ENCODE measurements at places on chromosomes 7 and 10.

- DNase-seq, result no peak
These were observed 688.0 kb upstream of the ZWINT start for GRCh38 chr10:57049096-57049495.

- DNase-seq, result no peak
These were observed 9.5 kb upstream of the LMTK2 start for GRCh38 chr7:98097042-98097645.

- DNase-seq, result no peak
These were observed 307.8 kb downstream of the PRPF18 start for GRCh38 chr10:13894412-13895093.

- no peak for DNase-seq
These were observed 154.0 kb downstream of the SORCS1 start for GRCh38 chr10:107010531-107010930.

DNA sequence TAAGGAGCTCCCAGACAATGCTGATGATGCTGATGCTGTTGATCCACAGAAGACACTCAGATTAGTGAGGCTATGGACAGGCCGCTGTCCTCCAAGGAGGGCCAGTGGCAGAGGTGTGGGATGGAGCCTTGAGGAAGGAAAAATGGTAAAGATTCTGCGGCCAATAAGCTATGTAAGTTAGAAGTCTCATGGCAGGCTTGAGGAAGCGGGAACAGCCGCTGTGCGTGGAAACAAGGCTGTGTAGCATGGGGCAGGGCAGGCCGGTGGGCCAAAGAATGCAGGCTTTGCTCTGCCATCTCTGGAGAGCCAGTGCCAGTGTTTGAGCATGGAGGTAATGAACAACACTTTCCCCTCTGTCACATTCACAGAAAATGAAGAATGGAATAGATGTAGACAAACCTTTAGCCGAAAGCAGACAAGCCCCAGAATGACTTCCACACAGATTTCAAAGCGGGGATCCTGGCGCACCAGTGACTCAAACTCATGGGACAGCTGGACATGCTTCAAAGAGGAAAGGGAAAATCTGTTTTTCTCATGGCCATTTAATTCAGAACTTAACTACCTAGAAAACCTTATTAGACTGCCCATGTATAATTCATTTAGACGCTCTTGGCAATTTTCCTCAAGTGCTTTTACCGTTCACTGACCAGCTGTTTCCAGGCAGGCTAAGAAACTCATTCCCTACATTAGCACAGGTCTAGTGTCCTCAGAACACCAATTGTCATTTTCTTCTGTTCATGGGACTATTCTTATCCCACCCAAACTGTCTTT lies 16.9 kb upstream of the FIGNL1 start:
- no peak for DNase-seq

DNA sequence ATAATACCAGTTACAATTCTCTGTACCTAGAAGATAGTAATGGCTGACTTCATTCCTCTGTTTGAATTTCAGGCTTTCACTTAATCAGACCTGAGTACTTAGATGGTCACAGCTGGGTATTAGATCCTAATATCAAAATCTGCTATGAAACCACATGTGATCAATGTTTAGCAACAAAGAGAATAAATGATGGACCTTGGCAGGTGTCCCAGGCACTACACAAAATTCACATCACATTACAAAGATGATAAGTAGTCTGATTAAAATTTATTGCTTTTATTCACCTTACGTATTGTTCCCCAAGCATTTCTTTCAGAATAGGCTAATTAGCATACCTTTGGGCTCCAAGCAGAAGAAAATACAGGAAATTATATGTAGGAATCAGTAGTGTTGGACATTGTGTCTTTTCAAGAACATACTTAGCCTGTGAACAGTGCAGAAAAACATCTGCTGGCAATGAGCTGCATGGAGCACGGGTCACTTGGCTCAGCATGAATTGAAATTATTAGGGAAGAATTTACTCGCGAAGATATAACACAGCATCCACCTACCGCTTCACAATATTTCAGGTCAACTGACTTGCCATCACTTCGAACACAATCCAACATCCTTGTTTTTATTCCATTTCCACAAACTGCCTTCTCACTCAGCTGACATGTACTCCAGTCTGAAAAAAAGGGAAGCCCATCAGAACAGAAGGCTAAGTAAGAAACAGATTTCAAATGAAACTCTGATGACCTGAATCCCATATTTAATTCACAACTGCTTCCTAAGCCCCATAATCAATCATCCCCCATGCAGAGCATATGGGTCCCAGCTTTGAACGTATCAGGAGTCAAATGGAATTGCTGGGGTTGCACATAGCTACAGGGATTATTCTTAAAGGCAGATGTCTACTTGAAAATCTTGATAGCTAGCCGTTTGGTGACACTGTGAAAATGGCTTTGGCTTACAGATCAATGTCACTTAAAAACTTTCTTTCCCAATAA lies 421.0 kb downstream of the THSD7A start:
- no peak for DNase-seq

GRCh38 chr7:22220941-22221340 lies 136.0 kb downstream of the RAPGEF5 start:
- no peak for DNase-seq

GRCh38 chr7:48078470-48078869 lies 10.6 kb upstream of the UPP1 start:
- DNase-seq, result no peak

DNA sequence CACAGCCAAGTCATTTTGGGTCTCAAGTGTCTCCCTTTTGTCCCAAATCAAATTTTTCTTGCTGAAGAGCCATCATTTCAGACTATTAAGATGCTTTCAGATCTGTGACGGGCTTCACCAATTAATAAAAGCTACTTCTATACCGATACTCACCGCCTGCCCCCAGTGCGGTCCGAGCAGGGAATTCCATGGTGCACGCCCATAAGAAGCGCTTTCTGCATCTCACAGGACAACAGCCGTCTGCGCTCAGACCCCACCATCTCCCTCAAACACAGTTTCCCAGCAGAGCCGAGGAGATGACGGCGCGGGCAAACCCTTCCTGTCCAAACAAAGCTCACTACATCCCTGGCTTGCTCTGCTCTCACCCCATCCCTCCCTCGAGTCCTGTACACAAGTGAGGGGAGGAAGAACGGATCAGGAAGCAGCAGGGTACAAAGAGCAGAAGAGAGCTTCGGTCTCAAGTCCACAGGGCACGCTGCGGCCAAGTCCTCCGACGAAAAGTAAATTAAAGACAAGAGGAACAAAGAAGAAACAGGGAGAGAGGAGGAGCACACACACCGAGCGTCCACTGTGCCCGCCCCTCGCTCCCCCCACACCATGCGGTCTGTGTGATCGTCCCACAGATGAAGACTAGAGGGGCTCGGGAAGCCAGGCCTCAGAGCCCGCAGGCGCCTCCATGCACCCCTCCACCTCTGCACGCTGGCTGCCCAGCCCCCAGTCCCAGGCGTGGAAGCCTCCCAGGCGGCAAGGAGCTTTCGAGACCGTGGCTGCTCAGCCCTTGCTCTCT lies 121.9 kb downstream of the MAD1L1 start:
- no peak for DNase-seq

DNA sequence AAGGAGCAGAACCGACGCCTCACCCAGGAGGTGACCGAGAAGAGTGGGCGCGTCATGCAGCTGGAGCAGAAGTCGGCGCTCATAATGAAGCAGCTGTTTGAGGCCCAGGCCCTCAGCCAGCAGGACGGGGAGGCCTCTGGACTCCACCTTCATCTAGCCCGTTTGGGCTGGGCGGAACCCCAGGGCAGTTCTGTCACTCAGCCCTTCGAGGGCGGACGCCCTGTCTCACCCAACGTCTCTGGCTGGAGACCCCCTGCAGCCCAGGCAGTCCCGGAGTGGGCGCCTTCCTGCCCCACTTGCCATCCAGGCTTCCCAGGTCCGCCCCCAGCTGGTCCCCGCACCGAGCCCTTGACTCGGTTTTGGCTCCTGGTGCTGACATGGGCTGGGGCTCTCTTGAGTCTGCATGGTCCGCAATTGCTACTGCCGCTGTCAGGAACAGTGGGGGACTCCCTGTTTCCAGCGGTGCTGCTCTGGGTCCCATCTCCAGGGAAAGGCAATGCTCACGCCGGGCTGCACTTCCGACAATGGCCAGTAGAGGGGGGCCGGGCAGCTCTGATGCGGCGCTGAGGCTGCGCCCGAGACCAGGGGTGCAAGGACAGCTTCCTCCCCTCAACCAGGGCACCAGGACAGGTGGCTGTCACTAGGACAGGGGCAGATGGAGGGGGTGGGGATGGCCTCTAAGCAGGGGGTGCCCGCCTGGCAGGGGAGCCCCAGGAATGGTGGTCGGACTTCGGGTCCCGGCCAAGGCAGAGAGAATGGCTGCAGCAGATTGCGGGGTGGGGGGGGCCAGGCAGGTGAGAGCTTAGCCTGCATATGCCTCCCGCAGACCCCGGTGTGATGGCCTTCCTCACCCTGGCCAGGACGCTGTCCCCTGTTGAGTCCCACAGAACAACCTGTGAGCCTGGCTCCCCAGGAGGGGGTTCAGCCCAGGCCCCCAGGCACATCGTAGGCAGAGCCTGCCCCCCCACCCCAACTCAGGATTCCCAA lies 71.2 kb upstream of the KCTD7 start:
- DNase-seq, result peak; percentile 82

DNA sequence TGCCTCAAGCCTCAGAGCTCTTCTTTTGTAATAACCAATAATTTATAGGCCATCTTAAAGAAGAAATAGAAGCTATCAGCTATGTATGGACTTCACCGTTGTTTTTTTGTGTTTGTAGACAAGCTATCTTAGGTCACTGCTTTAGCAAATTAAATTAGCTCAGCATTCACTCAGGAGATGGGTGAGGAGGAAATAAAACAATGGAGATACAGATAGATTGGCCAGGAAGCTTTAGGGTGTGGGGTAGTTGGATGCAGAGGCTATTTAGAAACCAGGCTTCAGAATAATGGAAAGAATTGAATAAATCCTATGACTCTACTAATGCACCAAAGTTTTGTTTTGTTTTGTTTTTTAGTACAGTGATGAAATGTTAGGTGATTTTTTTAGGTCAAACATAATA lies 66.1 kb downstream of the MDFIC start:
- no peak for DNase-seq

DNA sequence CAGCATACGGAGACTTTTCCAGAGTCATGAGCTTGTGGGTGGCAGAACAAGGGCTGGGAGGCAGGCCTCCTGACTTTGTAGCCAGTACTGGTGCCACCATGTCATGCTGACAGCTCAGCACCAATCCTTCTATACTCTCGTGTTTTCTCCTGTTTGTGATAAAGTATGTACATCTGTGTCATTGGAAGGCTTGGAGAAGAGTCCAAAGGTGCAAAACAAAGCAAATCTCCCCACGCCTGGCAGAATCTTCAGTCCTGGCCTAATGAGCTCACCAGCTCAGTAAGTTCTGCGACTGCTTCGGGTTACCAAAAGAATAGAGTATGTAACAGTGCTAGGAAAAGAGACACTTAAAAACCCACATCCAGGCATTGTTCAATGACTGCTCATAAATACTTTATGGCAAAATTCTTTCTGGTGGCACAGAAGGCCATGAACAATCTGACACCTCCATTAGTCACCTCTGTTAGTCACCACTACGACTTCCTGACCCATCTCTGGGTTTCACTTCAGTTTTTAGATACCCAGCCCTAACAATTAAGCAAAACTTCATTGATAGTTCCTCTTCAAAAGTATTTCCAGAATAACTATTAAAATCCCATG lies 24.5 kb downstream of the STEAP1 start:
- peak; percentile 16 for DNase-seq

- DNase-seq, result peak; percentile 10
These were observed 27.0 kb downstream of the NAMPT start for GRCh38 chr7:106257752-106258151.

DNA sequence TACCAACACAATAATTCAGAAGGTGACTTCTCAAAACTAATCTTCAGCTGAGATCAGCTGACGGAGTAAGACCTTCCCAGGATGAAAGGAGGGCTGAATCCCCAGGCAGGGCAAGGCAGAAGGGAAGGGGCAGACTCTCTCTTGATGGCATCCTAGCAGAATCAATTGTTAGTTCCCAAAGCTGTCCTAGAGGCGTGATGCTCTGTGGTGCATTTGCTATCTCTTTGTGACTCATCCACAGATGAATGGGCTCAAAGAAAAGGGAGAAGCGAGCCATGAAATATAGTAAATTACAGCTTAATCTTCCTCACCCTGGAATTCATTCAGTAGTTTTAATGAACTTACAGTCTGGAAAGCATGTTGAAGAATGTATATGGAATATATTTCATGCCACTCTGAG lies 37.2 kb downstream of the PDE1C start:
- no peak for DNase-seq

GRCh38 chr7:30201161-30201666 lies 66.4 kb downstream of the MTURN start:
- DNase-seq, result no peak

DNA sequence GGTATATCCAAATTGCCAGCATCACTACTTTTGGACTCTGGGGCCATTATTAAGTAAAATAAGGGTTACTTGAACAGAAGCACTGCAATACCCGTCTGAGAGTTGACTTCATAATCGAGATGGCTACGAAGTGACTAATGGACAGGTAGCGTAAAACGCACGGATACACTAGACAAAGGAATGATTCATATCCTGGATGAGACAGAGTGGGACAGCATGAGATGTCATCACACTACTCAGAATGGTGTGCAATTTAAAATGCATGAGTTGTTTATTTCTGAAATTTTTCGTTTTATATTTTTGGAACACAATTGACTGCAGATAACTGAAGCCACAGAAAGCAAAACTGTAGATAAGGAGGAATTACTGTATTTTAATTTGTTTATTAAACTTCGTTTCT lies 421.5 kb upstream of the LRGUK start:
- no peak for DNase-seq

DNA sequence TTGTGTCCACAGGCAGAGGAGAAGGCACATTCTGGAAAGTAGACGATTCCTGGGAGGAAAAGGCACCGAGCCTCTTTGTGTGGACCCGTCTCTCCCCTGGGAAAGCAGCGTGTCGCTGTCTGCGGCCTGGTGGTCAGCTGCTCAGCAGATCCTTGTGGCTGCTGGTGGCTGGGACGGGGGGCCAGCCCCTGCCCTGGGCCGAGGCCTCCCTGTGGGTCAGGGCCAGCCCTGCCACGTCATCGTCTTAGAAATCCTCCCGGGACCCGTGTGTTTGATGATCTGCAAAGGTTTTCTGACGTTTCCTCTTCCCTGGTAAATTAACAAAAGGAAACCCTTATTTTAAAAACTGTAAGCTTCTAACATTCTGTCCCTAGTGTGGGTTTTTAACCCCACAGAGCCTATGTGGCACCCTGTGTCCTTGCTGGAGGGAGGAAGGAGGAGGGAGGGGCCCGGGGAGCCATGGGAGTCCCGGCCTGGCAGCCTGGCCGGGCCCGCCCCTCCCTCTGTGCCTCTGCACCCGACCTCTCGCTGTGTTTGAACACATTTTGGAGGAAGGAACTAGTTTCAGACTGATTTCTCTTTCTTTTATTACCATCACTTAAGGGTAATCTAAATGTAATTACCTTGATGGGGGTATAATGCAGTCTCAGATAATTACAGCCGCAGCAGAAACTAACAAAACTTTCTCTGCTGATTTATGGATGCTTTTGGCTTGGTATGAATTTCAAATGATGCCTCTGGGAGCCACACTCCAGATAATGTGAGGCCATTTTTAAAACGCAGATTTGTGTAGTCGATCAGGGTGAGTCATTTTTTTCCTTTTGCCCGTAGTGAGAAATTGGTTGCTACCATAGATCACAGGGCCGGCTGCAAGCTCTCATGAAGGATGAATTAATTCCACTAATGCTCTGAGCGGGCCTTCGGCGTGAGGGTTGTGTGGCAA lies 85.5 kb downstream of the NKX6-2 start:
- no peak for DNase-seq

GRCh38 chr10:102872163-102872562 lies 2.9 kb downstream of the AS3MT start:
- no peak for DNase-seq

GRCh38 chr7:126079151-126079550 lies 1149.5 kb upstream of the POT1 start:
- no peak for DNase-seq

- DNase-seq, result no peak
These were observed 84.5 kb upstream of the RET start for GRCh38 chr10:42992156-42992956.
